ENCODE measurements at places on chromosomes 4 and X.

DNA sequence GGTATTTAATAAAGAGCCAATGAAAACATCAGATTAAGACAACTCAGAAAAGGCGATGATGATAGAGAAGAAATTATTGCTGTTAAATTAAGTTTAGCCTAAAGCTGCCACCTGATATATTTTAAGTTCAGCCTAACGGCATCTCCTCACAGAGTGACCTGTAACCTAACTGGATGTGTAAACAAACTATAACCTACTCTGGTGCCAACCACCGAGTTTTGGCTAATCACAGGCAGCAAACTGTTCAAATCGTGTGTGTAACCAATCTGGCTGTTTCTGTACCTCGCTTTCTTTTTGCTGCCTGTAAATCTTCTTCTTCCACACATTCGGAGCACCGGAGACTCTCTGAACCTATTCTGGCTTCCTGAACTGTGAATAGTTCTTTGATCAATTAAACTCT is 37.8 kb upstream of the MED14 start:
- DNase-seq, result no peak

- DNase-seq, result no peak
Measured at GRCh38 chr4:38611676-38612075, 52.3 kb upstream of the KLF3 start.

DNA sequence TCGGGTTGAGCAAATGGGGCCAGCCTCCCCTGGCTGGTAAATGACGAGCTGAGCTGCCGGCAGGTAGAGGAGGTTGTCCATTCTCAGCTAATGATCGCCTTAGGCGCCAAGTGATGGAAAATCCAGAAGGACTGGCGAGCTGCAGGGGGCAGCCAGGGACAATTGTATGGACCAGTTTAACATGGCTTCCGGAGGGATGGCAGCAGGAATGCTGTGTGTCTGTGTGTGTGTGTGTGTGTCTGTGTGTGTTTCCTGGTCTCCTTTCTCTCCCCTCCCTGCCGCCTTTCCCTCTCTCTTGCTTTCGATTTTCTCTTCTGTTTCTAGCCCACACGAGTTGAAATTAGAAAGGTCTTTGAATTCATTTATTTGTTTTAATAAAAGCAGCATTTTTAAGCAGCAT is 45.2 kb upstream of the BCOR start:
- no peak for DNase-seq

DNA sequence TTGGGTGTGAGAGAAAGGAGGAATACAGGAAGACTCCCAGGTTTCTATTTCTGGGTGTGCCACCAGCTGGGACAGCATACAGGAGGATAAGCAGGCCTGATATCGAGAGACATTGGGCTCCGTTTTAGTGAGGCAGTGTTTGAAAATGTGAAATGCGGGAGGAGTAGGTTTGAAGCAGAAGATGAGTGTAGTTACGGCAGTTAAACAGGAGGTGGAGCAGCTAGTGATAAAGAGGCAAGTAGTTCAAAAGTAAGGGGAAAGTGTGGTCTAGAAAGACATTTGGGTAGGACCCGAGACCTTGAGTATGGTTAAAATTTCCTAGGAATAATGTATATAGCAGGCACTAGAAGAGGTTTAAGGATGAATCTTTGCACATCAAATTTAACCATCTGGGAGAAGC is 42.4 kb downstream of the DCUN1D4 start:
- no peak for DNase-seq

GRCh38 chr4:169079942-169080827 is 70.1 kb upstream of the CBR4 start:
- peak; percentile 14 for DNase-seq

- DNase-seq, result peak; percentile 26
Measured at GRCh38 chrX:107747596-107748161, 27.9 kb downstream of the TSC22D3 start.

DNA sequence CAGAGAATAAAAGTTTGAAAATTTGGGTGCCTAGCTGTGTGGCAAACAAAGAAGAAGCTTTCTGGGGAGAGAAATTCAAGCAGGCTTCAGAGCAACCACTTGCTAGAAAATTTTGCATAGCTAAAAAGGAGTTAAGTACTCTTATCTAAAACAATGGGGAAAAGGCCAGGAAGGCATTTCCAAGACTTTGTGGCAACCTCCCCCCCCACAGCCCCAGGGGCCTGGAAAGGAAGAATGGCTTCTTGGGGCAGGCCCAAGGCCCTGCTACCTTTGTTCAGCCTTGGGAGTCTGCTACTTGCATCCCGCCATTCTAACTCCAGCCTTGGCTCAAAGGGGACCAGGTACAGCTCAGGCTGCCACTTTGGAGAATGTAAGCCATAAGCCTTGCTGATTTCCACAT is 102.2 kb downstream of the PTCHD1 start:
- no peak for DNase-seq

GRCh38 chrX:154351183-154352011 is 23.0 kb downstream of the FLNA start:
- DNase-seq, result no peak

DNA sequence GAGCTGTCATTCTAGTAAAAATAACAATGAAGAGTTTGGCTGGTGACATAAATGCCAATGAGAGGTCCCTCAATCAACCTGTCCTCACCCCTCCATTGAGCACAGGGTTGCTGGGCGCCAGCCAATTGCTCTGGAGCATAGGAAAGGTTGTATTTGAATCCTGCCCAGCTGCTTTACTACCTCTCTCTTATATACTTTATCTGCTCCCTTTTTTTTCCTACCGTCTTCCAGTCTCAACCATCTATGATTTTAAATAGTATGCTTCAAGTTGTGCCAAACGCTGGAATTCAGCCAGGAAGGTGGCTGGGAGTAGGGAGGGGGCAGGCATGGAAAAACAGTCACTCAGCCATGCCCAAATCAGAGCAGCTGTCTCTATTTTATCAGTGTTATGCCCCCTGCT is 153.8 kb downstream of the NR3C2 start:
- DNase-seq, result peak; percentile 65

- DNase-seq, result no peak
Measured at GRCh38 chr4:82785611-82786400, 12.8 kb downstream of the SCD5 start.

DNA sequence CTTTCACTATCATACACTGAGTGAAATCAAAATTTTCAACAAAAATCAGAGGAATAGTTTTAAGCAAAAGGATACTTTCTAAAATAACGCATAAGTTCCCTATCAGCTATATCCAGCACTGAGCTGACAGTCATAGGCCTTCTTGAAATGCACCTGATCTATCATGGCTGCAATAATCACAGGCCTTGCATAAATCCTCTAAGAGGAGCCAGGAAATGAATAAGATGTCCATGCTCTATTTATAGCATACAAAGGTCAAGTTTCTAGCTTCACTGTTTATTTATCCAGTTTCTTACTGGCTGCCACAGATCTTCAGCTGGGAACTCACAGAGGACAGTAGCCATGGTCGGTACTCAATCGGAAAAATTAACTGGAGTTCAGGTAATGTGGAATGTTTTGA is 235.9 kb upstream of the DMD start:
- DNase-seq, result no peak

DNA sequence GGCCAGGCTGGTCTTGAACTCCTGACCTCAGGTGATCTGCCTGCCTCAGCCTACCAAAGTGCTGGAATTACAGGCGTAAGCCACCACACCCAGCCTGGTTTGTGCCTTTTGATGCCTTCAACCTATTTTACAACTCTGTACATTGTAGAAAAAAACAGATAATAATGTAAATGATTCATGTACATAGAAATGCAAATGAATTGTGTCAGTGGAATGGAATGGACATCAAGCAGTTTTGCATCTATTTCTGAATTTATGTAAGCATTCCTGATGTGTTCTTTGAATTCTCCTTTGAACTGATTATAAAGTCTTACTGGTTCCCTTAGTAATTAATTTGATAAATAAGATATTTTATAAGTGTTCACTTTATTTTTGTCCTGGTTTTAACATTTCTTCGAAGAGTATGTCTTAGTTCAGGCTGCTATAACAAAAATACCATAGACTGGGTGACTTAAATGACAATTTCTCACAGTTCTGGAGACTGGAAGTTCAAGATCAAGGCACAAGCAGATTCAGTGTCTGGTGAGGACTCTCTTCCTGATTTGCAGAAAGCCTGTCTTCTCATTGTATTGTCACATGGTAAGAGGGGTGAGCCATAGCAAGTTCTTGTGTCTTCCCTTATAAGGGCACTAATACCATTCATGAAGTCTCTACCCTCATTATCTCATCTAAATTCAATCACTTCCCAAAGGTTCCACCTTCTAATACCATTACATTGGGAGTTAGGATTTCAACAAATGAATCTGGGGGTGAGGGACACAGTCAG is 162.2 kb upstream of the S100G start:
- no peak for DNase-seq

DNA sequence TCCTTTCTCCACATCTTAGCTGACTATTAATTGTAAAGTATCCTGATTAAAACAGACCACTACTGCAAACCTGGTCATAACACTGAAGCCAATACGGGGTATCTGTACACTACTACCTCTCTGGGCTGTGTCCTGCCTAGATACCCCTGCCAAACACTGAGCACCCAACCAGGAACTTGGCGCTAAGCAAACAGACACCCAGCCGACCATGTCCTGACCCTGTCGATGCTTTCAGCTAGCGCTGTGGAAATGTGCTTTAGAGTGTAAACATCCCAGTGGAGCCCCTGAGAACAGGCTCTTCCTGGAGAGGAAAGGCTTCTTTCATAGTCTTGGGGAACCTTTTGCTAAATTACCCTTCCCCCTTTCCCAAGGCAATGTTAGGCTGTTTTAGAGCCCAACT is 52.9 kb downstream of the CCNG2 start:
- no peak for DNase-seq

DNA sequence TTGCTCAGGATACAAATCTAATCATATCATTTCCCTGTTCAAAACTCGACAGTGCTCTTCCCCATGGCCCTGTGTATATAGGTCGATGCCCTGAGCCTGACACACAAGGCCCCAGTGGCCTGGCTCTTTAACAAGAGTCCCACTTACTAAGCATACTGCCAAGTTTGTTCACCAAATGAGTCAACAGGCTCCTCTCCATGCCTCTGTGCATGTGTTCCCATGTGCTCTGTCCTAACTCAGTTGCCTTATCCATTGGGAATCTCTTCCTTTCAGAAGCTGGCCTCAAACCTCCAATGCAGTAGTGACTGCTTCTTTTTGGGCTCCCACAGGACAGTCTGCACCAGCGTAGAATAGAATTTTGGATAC is 18.9 kb upstream of the CXCR3 start:
- no peak for DNase-seq

- no peak for DNase-seq
Measured at GRCh38 chr4:74838746-74839370, 44.5 kb upstream of the BTC start.

DNA sequence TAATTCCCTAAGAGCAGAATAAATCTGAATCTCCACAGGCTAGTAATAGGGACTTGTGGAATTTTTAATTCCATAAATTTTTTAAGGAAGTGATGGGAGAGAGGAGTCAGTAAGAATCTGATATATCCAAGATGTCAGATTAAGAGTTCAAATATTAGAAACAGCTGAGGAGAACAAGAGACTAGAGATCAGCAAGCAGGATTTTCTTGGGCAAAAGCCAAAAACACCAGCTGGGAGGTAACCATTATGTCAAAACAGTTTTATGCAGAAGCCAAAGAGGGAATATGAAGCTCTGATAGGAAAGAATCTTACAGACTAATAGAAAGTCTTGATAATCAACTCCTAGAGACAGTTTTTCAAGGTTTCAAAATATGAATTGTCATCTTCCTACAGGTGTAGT is 72.2 kb upstream of the RBPJ start:
- DNase-seq, result peak; percentile 25

- DNase-seq, result peak; percentile 10
Measured at GRCh38 chr4:48269861-48270522, 354 bp upstream of the TEC start.

DNA sequence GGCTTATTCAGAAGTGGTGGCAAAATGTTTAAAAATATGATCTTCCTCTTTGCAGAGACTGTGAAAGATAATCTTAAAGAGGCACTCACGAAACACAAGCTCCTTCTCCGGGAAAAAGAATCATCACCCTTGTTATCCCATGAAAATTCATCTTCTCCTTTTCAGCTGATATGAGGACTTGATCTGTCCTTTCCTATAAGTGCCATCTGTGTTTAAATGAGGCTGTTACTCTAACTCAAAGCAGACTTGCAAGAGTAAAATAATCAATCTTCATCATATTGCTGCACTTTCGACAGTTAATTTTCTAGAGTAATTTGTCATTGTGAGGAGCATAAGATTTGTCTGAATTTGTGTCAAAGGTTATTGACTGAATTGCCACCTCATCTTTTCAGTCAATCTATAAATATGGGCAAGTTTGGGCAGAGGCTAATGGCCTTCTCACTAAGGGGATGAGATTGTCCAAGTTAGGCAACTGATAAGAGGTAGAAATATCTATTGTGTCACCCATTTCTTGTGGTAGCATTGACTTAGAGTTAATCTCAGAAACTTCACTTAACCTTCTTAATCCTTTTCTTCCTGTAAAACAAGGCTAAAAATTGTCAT is 452.9 kb downstream of the GRXCR1 start:
- no peak for DNase-seq

- DNase-seq, result no peak
Measured at GRCh38 chrX:63661676-63662075, 123.3 kb downstream of the ARHGEF9 start.

DNA sequence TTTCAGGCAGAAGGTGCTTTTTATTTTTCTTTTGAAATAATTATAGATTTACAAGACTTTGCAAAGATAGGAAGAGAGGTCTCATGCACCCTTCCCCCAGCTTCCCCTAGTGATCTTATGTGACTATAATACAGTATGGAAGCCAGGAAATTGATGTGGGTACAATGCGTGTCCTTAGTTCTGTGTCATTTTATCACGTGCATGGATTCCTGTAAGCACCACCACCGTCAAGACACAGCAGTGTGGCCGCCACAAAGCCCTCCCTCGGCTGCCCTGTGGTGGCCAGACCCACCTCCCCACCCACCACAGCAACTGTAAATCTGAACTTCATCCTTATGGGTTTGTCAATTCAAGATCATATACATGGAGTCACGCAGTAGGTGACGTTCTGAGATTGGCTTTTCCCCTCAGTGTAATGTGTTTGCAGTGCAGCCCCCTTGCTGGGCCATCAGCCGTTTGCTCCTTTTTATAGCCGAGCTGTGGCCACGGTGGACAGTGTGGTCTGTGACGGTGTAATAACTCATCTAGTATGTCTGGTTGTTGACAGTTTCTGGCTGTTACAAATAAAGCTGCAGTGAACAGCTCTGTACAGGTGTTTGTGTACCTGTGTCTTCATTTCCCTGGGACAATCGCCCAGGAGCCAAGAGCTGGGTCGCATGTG is 10.9 kb upstream of the HTRA3 start:
- DNase-seq, result no peak

GRCh38 chr4:15410750-15411149 is 17.1 kb upstream of the C1QTNF7 start:
- no peak for DNase-seq

DNA sequence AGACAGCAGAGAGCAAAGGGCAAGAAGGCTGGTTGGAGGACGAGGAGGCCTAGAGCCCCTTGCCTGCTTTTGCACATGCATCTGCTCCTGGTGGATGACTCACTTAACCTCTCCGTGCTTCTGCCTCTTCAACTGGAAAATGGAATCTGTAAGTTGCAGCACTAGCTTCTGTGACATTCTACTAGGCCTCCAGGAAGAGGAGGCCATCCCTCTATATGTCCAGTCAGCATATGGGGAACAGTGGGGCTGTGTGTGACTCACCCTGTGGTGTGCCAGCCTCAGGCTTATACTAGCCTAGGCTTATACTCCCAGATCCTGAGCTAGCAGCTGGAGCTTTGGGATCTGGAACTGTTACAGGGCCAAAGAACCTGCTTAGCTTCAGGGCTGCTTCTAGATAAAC is 36.0 kb downstream of the RTL9 start:
- no peak for DNase-seq

All from NCI-H2171 (cell line).